DND-41 (cell line): ENCODE measurements at places on chromosomes 2 and 18.
A peak's percentile ranks its signal among the peaks of the same experiment; 100 is the strongest.

- H3K4me3 ChIP-seq: no peak overlapping the region
- DNase-seq: no peak
- no peaks in the 10 kb centered on the region for H3K27me3 ChIP-seq
- H3K27ac ChIP-seq: no peak overlapping the region
- no peaks in the 10 kb centered on the region for H3K36me3 ChIP-seq
- H3K4me1 ChIP-seq: no peaks in the 10 kb centered on the region
These were observed 617.3 kb upstream of the LRATD1 start for GRCh38 chr2:14015113-14015630.

DNA sequence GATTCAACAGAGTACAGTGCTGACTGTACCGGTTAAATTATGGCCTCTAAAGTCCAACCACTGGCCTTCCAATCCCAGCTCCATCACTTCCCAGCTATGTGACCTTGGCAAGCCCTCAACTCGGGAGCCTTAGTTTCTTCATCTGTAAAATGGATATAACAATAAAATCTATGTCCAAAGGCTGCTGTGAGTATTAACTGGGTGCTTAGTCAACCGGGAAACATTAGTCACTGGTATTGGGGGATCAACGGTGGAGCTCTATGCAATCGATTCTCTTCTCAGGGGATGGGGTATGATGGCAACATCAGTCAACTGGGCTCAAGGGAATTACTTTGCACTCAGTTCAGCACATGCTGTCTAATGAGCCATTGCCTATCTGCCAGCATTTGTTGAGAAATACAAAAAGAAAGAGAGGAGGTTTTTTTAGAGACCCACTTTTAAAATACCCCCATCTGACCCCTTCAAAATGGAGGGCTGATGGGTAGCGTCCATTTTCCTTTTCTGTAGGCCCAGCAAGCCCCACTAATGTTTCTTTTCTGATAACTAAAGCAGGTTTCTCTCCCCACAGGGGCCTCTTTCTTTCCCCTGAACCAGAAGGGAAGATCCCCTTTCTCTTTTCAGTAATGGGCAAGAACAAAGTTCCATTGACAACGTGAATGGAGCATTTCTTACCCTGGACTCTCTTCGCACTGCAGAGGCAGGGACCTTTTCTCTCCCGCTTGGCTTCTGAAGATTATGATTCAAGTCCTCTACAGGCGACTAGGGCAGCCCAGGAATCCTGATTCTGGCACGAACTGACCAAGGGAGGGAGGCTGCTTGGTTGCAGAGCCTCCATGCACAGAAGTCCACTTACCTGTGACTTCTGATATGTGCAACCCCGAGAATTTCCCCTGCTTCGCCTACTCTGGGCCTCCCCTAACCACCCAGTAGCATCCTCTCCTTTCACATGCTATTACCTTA, 8.7 kb upstream of the AGFG1 start:
- no peaks in the 10 kb centered on the region for H3K36me3 ChIP-seq
- H3K4me3 ChIP-seq: no peak overlapping the region
- H3K27ac ChIP-seq: no peak overlapping the region
- H3K27me3 ChIP-seq: peaks cover 4% of the 10 kb centered on the region

DNA sequence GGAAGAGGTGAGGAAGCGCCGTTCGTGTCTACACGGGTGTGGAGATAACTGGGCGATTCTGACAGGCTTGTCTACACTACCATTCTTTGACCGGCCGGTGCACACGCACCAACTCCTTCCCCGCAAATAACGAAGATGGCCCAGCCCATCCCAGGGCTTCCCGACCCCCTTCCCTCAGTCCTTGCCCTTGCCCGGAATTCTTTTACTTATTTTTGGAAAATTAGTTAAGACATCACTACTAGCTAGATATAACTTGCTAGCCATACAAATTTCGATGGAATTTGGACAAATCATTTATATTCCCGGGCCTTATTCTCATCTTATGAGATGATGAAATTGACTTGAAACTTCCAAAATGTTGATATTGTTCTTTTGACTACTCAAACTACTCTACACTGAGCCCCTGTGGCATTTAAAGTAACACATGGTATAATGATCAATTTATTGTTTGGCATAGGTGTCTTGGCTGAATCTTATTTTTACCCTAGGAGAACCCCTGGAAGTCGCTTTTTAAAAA, 1.3 kb downstream of the ERICH2 start:
- H3K36me3 ChIP-seq: no peaks in the 10 kb centered on the region
- no peaks in the 10 kb centered on the region for H3K4me1 ChIP-seq
- H3K27ac ChIP-seq: no peak overlapping the region
- H3K27me3 ChIP-seq: peaks cover 6% of the 10 kb centered on the region
- DNase-seq: no peak
- H3K4me3 ChIP-seq: no peak overlapping the region

DNA sequence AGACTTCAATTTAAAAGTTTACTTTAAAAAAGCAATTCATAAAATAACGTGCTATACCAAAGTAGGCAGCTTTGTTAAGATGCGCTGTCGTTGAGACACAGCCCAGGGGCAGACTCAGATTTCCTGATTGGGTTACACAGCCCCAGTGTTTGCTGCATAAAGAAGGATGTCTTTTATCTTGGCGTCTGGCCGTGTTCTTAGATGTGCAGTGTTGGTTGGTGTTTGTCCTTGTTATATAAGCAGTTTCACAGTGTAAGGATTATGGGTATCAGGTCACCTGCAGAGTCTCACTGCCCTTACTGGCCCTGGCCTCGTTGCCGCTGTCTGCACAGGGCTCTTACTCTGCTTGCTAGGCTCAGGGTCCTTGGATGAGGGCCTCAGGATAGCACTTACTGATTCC, 108.5 kb downstream of the WDSUB1 start:
- H3K4me1 ChIP-seq: no peaks in the 10 kb centered on the region
- H3K4me3 ChIP-seq: no peak overlapping the region
- no peak overlapping the region for H3K27ac ChIP-seq
- no peak for DNase-seq

- H3K4me3 ChIP-seq: no peak overlapping the region
- no peaks in the 10 kb centered on the region for H3K4me1 ChIP-seq
- H3K27ac ChIP-seq: no peak overlapping the region
- no peak for DNase-seq
- H3K27me3 ChIP-seq: no peaks in the 10 kb centered on the region
- no peaks in the 10 kb centered on the region for H3K36me3 ChIP-seq
These were observed 205.4 kb downstream of the RAB3GAP1 start for GRCh38 chr2:135257383-135258090.

DNA sequence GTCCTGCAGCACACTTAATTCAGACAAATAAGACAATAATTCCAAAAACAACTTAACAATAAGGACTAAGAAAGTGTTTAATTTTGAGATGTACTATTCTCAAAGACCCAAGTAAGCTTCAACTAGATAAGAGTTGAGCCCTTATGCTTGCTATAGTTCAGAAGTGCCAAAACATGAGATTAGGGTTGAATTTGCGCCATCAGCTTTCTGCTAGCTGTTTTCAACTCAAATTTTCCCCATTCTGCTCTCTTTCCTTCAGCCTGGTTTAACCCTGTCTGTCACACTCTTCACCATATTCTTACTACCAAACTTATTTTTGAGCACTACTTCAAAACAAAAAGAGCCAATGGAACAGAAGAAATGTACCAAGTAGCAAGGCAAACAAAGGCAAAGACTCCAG, 4.1 kb downstream of the NFE2L2 start:
- H3K36me3 ChIP-seq: peaks cover 30% of the 10 kb centered on the region
- H3K4me1 ChIP-seq: peaks cover 51% of the 10 kb centered on the region
- no peak for DNase-seq
- peak overlapping the region; percentile 7; the same call in 1 of the 2 replicates for H3K27ac ChIP-seq
- no peaks in the 10 kb centered on the region for H3K27me3 ChIP-seq

- peaks cover 9% of the 10 kb centered on the region for H3K27me3 ChIP-seq
- no peak overlapping the region for H3K4me3 ChIP-seq
- no peaks in the 10 kb centered on the region for H3K4me1 ChIP-seq
These were observed 166.1 kb downstream of the TFCP2L1 start for GRCh38 chr2:121118951-121119350.

- peak; percentile 46 for DNase-seq
- H3K27me3 ChIP-seq: peaks cover 3% of the 10 kb centered on the region
- no peak overlapping the region for H3K4me3 ChIP-seq
- no peaks in the 10 kb centered on the region for H3K36me3 ChIP-seq
- no peaks in the 10 kb centered on the region for H3K4me1 ChIP-seq
These were observed 216.3 kb downstream of the C1D start for GRCh38 chr2:67846370-67847070.

- H3K36me3 ChIP-seq: no peaks in the 10 kb centered on the region
- H3K27me3 ChIP-seq: no peaks in the 10 kb centered on the region
- no peak overlapping the region for H3K4me3 ChIP-seq
- DNase-seq: no peak
- H3K27ac ChIP-seq: no peak overlapping the region
These were observed 175.7 kb downstream of the ICOS start for GRCh38 chr2:204112084-204112770.

GRCh38 chr18:23384778-23385736, 68.0 kb upstream of the RIOK3 start:
- no peak overlapping the region for H3K4me3 ChIP-seq
- no peaks in the 10 kb centered on the region for H3K36me3 ChIP-seq
- H3K27ac ChIP-seq: no peak overlapping the region
- no peaks in the 10 kb centered on the region for H3K27me3 ChIP-seq
- H3K4me1 ChIP-seq: no peaks in the 10 kb centered on the region

DNA sequence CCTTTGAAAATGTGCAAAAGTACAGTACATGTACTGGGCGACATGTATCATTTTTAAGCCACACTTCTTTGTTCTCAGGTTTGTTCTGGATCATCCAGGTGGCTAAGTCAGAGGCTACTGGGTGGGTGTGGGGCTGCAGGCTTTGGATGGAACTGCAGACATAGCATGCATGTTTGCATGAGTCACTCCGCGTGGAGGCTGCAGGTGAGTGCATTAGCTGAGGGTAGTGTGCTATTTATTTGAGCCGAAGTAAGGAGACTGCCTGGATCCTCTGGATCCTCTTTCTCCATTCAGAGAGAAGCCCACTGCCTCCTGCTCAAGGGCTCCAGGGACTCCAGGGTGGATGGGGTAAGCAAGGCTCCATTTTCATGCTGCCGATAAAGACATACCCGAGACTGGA, 9.4 kb upstream of the NEURL3 start:
- H3K4me3 ChIP-seq: no peak overlapping the region
- H3K36me3 ChIP-seq: no peaks in the 10 kb centered on the region
- H3K27me3 ChIP-seq: peaks cover 3% of the 10 kb centered on the region
- DNase-seq: no peak
- no peaks in the 10 kb centered on the region for H3K4me1 ChIP-seq

GRCh38 chr2:236124182-236124893, 43.8 kb downstream of the GBX2 start:
- H3K27me3 ChIP-seq: no peaks in the 10 kb centered on the region
- no peak for DNase-seq
- no peaks in the 10 kb centered on the region for H3K4me1 ChIP-seq
- H3K27ac ChIP-seq: no peak overlapping the region

- H3K27ac ChIP-seq: no peak overlapping the region
- no peaks in the 10 kb centered on the region for H3K36me3 ChIP-seq
- H3K4me3 ChIP-seq: no peak overlapping the region
- H3K27me3 ChIP-seq: no peaks in the 10 kb centered on the region
These were observed 77.8 kb downstream of the CTIF start for GRCh38 chr18:48616484-48617255.

- DNase-seq: no peak
- H3K4me3 ChIP-seq: no peak overlapping the region
- no peaks in the 10 kb centered on the region for H3K4me1 ChIP-seq
- peaks cover 5% of the 10 kb centered on the region for H3K27me3 ChIP-seq
- no peak overlapping the region for H3K27ac ChIP-seq
These were observed 7.1 kb downstream of the NEUROD1 start for GRCh38 chr2:181673173-181673572.

DNA sequence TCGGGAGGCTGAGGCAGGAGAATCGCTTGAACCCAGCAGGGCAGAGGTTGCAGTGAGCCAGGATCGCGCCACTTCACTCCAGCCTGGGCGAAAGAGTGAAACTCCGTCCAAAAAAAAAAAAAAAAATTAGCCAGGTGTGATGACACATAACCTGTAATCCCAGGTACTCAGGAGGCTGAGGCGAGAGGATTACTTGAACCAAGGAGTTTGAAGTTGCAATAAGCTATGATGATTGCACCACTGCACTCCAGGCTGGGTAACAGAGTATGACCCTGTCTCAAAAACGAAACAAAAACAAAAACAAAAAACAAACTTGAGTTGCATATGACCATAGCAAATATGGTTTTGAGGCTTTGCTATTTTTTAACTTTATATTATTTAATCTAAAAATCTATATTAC, 25.8 kb downstream of the SANBR start:
- H3K4me1 ChIP-seq: no peaks in the 10 kb centered on the region
- no peak overlapping the region for H3K4me3 ChIP-seq
- H3K27ac ChIP-seq: no peak overlapping the region
- H3K36me3 ChIP-seq: peaks cover 7% of the 10 kb centered on the region
- DNase-seq: no peak

GRCh38 chr2:66724241-66724640, 289.3 kb downstream of the MEIS1 start:
- no peaks in the 10 kb centered on the region for H3K27me3 ChIP-seq
- DNase-seq: no peak
- no peaks in the 10 kb centered on the region for H3K4me1 ChIP-seq
- H3K36me3 ChIP-seq: no peaks in the 10 kb centered on the region
- no peak overlapping the region for H3K4me3 ChIP-seq
- no peak overlapping the region for H3K27ac ChIP-seq

DNA sequence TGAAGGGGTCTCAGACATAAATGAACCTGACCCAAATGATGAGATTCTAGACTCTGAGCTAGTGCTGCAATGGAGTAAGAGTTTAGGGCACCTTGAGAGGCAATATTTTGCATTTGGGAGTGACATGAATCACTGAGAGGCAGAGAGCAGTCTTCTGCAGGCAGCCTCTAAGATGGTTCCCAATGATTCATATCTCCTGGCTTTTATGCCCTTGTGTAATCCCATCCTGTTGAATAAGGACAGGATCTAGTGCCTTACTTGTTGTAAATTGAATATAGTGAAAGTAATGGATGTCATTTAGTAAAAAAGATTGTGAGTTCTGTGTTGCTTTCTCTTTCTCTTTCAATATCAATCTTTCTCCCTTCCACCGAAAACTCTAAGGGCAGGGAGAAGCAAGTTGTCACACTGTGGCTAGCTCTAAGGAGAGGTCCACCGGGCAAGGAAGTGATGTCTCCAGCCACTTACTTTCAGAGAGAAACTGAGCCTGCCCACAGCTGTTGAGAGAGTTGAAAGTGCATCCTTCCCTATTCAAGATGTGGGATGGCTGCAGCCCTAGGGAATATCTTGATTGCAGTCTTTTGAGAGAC, 144.7 kb downstream of the TRIB2 start:
- H3K4me1 ChIP-seq: peaks cover 35% of the 10 kb centered on the region
- DNase-seq: no peak

GRCh38 chr2:224671731-224672130, 44.4 kb downstream of the CCDC195 start:
- H3K4me3 ChIP-seq: no peak overlapping the region
- no peaks in the 10 kb centered on the region for H3K36me3 ChIP-seq
- H3K4me1 ChIP-seq: no peaks in the 10 kb centered on the region
- no peak for DNase-seq
- H3K27ac ChIP-seq: no peak overlapping the region
